Nephron progenitor cell (in vitro differentiated cells): ENCODE measurements at places on chromosomes 3 and 15.

GRCh38 chr3:157618075-157618760 lies 115.0 kb upstream of the VEPH1 start:
- peaks cover 6% of the 10 kb centered on the region for H3K4me1 ChIP-seq
- no peaks in the 10 kb centered on the region for H3K36me3 ChIP-seq

GRCh38 chr3:14289590-14290461 lies 111.2 kb downstream of the LSM3 start:
- DNase-seq: no peak
- H3K4me1 ChIP-seq: peaks cover 63% of the 10 kb centered on the region
- peaks cover 18% of the 10 kb centered on the region for H3K27me3 ChIP-seq

GRCh38 chr3:20405744-20406143 lies 219.7 kb upstream of the SGO1 start:
- H3K4me3 ChIP-seq: no peak overlapping the region
- H3K4me1 ChIP-seq: peaks cover 5% of the 10 kb centered on the region

DNA sequence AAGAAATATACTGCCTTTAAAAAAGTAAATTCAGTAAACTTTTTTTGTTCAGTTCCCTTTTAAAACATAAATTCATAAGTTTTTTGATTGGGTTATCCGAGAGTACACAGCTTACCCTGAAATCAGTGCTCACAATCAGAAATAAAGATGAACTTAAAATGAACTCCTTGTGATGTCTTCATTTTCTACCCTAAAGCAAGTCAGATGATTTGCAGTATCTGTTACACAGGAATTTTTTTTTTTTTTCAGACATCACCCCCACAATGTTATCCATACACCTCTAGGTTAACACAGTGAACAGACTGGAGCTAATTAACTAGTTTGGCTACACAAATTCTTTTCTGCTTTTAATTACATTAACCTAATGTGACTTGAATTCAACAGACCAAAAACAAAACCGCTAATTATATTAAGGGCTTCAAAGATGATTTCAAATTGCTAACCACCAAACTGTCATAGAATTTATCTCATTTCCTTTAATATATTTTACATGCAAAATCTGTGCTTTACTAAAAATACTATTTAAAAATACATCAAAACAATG lies 1042.0 kb downstream of the ROBO1 start:
- H3K36me3 ChIP-seq: peaks cover 7% of the 10 kb centered on the region
- no peak overlapping the region for H3K4me3 ChIP-seq
- H3K4me1 ChIP-seq: peaks cover 47% of the 10 kb centered on the region
- no peaks in the 10 kb centered on the region for H3K27me3 ChIP-seq
- no peak for DNase-seq

- no peak overlapping the region for H3K4me3 ChIP-seq
- peaks cover 4% of the 10 kb centered on the region for H3K27me3 ChIP-seq
- no peak for DNase-seq
- no peak overlapping the region for H3K27ac ChIP-seq
- peaks cover 7% of the 10 kb centered on the region for H3K36me3 ChIP-seq
These were observed 38.2 kb upstream of the RNF7 start for GRCh38 chr3:141699897-141700296.

DNA sequence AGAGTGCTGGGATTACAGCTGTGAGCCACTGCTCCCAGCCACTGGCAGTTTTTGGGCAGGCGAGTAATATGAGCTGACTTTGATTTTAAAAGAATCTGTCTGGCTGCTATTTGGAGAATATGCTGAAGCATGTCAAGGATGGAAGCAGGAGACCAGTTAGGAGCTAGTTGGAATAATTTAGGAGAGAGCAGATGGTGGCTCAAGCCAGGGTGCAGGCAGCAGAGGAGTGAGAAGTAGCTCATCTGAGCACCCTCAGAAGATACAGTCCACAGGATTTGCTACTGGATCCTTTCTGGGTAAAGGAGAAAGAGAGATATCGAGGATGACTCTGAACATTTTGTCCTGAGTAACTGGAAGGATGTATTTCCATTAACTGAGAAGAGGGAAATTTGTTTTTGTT lies 30.4 kb upstream of the BDH1 start:
- DNase-seq: no peak
- H3K4me3 ChIP-seq: no peak overlapping the region
- H3K27ac ChIP-seq: no peak overlapping the region
- no peaks in the 10 kb centered on the region for H3K36me3 ChIP-seq
- peaks cover 4% of the 10 kb centered on the region for H3K27me3 ChIP-seq

DNA sequence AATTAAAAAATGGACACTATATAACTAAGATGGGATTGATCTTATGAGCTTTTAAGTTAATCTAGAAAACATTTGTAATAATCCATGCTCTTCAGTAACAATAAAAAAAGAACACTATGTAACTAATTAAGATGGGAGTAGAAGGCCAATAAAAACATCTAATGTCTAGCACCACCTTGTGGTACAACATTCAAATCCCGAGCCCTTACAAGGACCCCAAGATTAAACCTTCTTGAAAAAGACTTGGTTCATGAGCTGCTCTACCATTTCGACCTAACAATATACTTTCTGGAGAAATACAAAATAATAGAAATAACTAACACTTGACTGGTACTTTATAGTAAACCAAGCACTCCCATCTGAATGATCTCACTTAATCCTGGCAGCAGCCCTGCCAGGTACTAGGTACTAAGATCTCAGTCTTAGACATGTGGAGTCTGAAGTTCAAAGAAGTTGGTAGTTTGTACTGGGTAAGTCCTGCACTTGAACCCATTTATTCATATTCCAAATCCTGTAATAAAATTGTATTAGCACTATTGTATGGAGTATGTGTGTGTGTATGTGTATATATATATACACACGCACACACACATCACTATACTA lies 21.8 kb downstream of the METTL6 start:
- H3K27me3 ChIP-seq: no peaks in the 10 kb centered on the region
- peaks cover 17% of the 10 kb centered on the region for H3K36me3 ChIP-seq
- no peak overlapping the region for H3K4me3 ChIP-seq

DNA sequence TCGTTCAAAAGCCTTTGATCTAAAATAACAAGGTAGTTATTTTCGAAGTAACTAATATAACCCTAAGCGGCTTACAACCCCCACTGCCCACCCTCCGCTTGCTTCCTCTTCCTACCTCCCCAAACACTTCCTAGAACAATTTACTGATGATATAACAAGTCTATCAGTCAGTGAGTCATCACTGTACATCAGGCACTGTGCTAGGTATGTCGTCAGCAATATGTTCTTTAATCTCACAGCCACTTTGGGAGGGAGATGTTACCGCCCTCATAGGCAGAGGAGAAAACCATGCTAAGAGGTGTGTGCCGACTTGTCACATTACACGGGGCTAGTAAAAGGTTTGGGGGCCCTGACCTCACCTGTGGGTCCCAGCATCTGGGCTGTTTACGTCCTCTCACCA lies 381.8 kb downstream of the EPHB1 start:
- no peak overlapping the region for H3K4me3 ChIP-seq
- H3K27me3 ChIP-seq: no peaks in the 10 kb centered on the region
- H3K36me3 ChIP-seq: peaks cover 9% of the 10 kb centered on the region
- peaks cover 10% of the 10 kb centered on the region for H3K4me1 ChIP-seq
- DNase-seq: no peak
- H3K27ac ChIP-seq: no peak overlapping the region

DNA sequence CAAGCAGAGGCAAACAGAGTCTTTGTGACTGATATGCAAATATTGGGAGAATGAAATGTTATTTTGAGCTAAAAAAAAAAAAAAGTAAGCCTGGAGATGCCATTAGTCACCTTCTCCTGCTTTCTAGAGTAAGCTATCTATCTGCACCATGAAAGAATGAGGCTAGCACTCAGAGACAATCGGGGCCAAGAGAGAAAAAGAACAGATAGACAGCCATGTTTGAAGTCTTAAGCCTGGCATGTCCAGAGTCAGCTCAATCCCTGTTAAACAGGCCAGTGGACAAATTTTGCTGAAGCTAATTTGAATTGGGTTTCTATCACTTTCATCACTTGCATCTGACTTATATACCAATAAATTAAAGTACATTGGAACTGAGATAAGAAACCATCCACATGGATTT lies 204.4 kb downstream of the SLC9A9 start:
- DNase-seq: no peak
- H3K4me3 ChIP-seq: no peak overlapping the region
- H3K36me3 ChIP-seq: peaks cover 6% of the 10 kb centered on the region
- H3K4me1 ChIP-seq: peaks cover 21% of the 10 kb centered on the region

DNA sequence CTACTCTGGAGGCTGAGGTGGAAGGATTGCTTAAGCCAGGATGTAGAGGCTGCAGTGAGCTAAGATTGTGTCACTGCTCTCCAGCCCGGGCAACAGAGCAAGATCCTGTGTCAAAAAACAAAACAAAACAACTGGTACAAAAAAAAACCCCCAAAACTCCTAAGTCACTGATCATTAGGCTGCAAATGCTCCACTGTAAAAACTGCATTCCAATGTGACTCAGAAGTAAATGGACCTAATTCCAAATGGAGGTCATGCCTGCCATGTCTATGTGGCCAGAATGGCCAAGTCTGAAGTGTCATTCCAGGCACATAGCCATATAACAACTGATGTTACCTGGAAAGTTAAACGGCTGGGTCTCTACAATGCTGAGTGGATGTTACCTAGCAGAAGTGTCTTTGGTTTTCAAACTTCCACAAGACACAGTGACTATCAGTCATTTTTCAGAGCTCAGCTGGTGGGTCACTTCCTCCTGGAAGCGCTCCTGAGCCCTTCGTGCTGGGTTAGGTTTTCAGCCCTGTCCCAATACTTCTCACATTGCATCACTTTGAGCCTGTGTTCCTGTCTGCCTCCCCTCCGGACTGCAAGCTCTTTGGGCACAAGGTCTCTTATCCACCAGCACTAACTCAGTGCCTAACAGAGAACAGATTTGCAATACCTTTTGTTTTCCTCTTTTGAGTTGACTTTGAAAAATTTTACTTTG lies 10.6 kb downstream of the FSTL1 start:
- H3K27me3 ChIP-seq: no peaks in the 10 kb centered on the region
- H3K4me3 ChIP-seq: no peak overlapping the region
- peaks cover 54% of the 10 kb centered on the region for H3K4me1 ChIP-seq

GRCh38 chr15:49418811-49419210 lies 4.2 kb upstream of the FGF7 start:
- no peak for DNase-seq
- H3K36me3 ChIP-seq: no peaks in the 10 kb centered on the region
- no peak overlapping the region for H3K4me3 ChIP-seq
- H3K27ac ChIP-seq: no peak overlapping the region
- H3K27me3 ChIP-seq: no peaks in the 10 kb centered on the region

- peaks cover 7% of the 10 kb centered on the region for H3K36me3 ChIP-seq
- H3K27me3 ChIP-seq: no peaks in the 10 kb centered on the region
- DNase-seq: no peak
These were observed 541.0 kb upstream of the NAALADL2 start for GRCh38 chr3:174318181-174318580.

DNA sequence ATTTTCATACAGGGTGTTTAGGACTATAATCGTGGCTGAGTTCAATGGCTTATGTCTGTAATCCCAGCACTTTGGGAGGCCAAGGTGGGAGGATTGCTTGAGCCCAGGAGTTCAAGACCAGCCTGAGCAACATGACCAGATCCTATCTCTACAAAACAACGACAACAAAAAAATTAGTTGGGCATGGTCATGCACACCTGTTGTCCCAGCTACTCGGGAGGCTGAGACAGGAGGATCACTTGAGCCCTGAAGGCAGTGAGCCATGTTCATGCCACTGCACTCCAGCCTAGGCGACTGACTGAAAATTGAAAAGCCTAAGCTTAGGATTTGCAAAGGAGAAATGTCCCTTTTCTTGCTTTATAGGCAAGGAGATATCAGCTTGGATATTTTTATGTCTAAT lies 1.5 kb downstream of the BRK1 start:
- peak overlapping the region; percentile 100 for H3K4me3 ChIP-seq
- H3K27me3 ChIP-seq: peaks cover 1% of the 10 kb centered on the region
- no peak for DNase-seq
- H3K4me1 ChIP-seq: peaks cover 21% of the 10 kb centered on the region
- peaks cover 21% of the 10 kb centered on the region for H3K36me3 ChIP-seq

DNA sequence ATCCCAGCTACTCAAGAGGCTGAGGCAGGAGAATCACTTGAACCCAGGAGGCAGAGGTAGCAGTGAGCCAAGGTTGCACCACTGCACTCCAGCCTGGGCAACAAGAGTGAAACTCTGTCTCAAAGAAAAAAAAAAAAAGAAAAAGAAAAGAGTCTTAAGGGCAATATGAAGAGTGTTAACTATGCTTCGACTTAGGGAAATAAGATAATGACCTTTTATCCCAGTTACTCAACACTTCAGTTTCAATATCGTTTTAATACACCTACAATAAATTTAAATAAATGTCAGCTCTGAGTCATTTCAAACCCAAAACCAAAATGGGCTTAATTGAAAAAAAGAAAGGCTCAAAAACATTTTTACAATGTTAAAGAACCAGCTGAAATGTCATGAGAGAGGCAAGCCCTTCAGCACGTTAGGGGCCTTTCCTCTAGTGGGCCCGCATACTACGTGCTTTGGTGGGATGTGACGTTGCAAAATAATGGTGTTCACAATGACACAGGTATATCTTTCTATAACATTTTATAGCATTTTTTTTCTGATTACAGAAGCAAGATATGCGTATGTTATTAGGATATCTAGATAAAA lies 15.3 kb downstream of the FYCO1 start:
- H3K27me3 ChIP-seq: no peaks in the 10 kb centered on the region
- no peaks in the 10 kb centered on the region for H3K4me1 ChIP-seq
- H3K4me3 ChIP-seq: no peak overlapping the region
- peaks cover 39% of the 10 kb centered on the region for H3K36me3 ChIP-seq
- DNase-seq: no peak
